ENCODE measurements at places on chromosomes 3 and 15. TPM values are rescaled to one million over a fixed set of nuclear protein-coding genes. Genes with fewer than 3 reads are reported as not detected.

- no peaks in the 10 kb centered on the region for H3K36me3 ChIP-seq
- no peak overlapping the region for H3K27ac ChIP-seq
- no peak overlapping the region for H3K4me3 ChIP-seq
- H3K27me3 ChIP-seq = peaks cover 4% of the 10 kb centered on the region
Measured at GRCh38 chr3:194798486-194798885, 112.8 kb downstream of the FAM43A start.

DNA sequence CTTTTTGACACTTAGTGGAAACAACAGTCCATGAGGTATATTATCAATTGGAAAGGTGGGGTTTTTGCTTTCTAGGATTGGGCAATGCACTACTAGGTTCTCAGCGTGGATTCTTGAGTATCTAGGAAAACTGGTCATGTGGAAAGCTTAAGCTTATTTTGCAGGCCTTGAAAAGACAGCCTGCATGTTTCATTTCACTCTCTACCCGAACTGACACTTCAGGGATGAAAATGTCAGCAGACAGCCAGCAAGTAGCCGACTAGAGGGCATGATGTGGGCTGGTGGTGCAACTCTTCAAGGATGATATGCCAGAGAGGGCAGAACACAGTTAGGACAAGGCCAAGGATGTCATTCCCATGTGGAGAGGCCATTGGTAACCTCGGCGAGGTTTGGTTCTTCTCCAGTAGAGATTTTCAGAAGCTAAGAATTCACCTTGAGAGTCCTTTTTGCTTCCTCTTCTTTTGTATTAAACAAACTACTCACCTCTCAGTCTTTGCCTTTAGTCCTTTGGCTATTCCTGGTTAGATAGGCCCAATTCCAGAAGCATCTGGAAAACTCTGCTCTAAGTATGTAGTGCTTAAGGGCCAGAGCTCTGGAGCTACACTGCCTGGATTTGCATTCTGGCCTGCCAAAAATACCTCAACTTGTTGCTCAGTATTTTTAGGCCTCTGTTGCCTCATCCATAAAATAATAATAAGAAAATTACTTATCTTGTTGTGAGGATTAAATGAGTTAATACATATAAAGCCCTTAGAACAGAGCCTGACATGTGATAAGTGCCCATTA lies 17.9 kb downstream of the LPP start:
- peak overlapping the region; percentile 71 for H3K27ac ChIP-seq
- no peaks in the 10 kb centered on the region for H3K36me3 ChIP-seq

Gene TICRR
- total RNA-seq = not detected

DNA sequence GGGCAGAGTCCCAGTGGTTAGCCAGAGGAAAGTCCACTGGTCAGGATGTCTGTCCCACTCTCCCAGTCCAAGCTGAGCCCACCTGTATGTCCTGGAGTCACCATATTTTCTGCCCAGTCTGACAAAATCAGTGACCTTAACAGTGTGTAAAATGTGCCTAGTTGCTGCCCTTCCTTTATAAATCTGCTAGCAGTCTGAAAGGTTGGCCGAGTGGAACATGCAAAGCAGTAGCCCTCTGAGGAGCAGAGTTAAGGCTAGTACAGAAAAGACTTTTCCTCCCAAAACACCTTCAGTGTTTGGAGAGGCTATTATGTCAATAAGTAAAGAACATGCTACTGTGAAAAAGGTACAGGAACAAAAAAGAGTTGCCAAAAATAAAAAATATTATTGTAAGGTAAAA lies 15.3 kb downstream of the TTC21A start:
- no peaks in the 10 kb centered on the region for H3K36me3 ChIP-seq
- H3K27ac ChIP-seq = no peak overlapping the region
- no peaks in the 10 kb centered on the region for H3K27me3 ChIP-seq
- no peak for DNase-seq
- H3K4me3 ChIP-seq = no peak overlapping the region

DNA sequence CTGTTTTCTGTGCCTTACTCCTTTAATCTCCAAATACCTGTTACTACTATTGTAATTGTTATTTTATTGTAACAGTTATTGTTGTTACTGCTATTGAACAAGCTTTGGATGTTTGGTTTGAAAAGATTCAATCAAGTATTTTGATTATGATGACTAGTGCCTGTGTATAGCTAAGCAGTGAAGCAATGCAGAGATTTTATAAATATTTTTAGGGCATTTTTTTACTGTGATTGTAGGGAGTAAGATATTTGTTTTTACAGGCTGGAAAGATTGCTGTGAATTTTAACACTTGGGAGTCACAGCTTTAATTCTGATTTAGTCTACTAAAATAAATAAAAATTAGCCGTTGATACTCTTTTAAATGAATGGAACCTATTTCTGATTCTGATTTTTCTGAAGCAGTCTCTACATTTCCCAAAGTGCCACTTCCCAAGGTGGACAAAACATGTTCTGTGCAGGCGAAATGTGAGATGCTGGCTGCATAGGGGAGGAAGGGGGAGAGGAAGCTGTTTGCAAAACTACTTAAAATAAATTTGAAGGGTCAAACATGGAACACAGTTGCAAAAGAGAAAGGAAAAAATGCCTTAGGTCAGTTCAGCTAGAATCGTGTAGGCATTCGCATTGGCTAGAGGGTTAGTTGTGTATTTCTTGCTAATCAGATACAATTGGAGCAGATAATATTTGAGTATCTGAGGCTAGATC lies 25.7 kb downstream of the EEFSEC start:
- no peaks in the 10 kb centered on the region for H3K27me3 ChIP-seq
- peaks cover 10% of the 10 kb centered on the region for H3K4me1 ChIP-seq
- H3K4me3 ChIP-seq = no peak overlapping the region
- DNase-seq = no peak
- no peaks in the 10 kb centered on the region for H3K36me3 ChIP-seq

- no peaks in the 10 kb centered on the region for H3K36me3 ChIP-seq
- H3K4me3 ChIP-seq = no peak overlapping the region
- no peaks in the 10 kb centered on the region for H3K27me3 ChIP-seq
- DNase-seq = no peak
Measured at GRCh38 chr3:193271101-193271840, 30.2 kb downstream of the PLAAT1 start.

DNA sequence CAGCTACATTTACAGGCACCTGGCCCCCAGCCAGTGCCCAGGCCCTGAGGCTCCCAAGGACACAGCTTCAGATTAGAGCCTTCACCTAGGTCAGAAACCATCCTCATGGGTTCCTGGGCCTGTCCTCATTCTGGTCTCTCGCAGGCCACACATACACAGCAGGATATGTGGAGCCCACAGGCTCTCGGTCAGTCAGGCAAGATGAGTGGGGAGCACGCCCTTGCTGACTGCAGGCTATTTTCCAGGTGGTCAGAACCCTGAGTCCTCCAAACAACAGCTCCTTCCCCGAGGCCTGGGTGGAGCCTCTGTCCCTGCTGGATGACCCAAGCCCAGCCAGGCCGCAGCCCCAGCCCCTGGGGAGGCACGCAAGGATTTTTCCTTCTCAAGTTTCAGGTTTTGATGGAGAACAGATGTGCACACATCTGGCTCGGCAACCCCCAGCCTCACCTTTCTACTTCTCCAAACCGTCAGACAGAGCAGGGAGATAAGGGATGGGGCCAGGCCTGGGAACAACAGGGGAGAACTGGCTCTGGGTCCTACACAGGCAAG lies 1.6 kb downstream of the STRA6 start:
- no peak overlapping the region for H3K27ac ChIP-seq
- no peak overlapping the region for H3K4me3 ChIP-seq
- H3K4me1 ChIP-seq = no peaks in the 10 kb centered on the region
- no peaks in the 10 kb centered on the region for H3K36me3 ChIP-seq

DNA sequence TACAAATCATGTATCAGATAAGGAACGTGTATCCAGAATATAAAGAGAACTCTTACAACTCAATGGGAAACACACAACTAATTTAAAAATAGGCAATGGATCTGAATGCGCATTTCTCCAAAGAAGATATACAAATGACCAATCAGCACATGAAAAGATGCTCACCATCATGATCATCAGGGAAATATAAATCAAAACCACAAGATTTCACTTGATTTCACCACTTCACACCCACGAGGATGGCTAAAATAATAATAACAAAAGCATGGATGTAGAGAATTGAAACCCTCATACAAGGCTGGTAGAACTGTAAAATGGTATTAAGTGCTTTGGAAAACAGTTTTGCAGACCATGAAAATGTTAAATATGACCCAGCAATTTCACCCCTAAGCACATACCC lies 26.7 kb upstream of the SLC12A8 start:
- DNase-seq = no peak
- no peak overlapping the region for H3K27ac ChIP-seq
- H3K36me3 ChIP-seq = no peaks in the 10 kb centered on the region
- H3K27me3 ChIP-seq = no peaks in the 10 kb centered on the region
- no peak overlapping the region for H3K4me3 ChIP-seq

GRCh38 chr15:73617301-73617831 lies 15.8 kb downstream of the NPTN start:
- no peak for DNase-seq
- H3K4me1 ChIP-seq = peaks cover 11% of the 10 kb centered on the region
- no peak overlapping the region for H3K27ac ChIP-seq
- no peaks in the 10 kb centered on the region for H3K27me3 ChIP-seq
- H3K36me3 ChIP-seq = no peaks in the 10 kb centered on the region

GRCh38 chr3:141227752-141228151 lies 3.9 kb upstream of the PXYLP1 start:
- H3K4me3 ChIP-seq = no peak overlapping the region
- no peaks in the 10 kb centered on the region for H3K27me3 ChIP-seq
- peaks cover 12% of the 10 kb centered on the region for H3K4me1 ChIP-seq
- no peaks in the 10 kb centered on the region for H3K36me3 ChIP-seq

DNA sequence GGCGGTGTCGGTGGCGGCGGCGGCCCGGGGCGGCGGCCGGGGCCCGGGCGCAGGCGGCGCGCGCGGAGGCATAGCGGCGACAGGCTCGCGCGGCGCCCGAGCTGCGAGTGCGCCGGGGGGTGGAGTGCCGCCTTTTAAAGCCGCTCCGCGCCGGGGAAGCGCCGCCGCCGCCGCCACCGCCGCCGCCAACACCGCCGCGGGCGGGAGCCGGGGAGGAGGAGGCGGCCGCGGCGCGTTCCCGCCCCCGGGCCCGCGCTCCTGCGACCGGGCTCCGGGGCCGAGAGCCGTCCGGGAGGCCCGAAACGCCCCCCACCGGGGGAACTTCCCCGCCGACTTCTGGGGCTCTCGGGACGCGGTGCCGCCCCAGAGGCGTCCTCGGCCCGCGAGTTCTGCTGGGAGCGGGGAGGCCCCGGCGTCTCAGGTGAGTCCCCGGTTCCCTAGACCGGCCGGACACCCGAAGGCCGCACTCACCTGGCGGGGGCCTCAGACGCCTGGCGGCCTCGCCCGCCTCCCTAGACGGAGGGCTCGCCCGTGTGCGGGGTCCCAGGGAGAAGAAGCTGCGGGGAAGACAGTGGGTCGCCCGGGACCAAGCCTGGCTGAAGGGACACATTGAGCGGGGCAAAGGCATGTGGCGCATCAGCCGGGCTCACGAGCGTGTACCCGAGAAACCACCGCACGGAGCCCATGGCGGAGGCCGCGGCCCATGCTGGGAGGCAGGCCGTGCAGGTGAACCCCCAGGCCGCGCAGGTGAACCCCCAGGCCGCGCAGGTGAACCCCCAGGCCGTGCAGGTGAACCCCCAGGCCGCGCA lies at the start of gene PCSK6:
Gene PCSK6, minus strand, starts transcription at position 109 of the 809 bp plus-strand sequence. Its CDS starts 37 bp downstream, at position 72.
- H3K27ac ChIP-seq = no peak within 1 kb of the TSS
- peaks cover 10% of the 10 kb centered on the region for H3K4me1 ChIP-seq
- no peaks in the 10 kb centered on the region for H3K36me3 ChIP-seq
- peak; percentile 57 for DNase-seq
- peak within 1 kb of the TSS; percentile 60 for H3K4me3 ChIP-seq

DNA sequence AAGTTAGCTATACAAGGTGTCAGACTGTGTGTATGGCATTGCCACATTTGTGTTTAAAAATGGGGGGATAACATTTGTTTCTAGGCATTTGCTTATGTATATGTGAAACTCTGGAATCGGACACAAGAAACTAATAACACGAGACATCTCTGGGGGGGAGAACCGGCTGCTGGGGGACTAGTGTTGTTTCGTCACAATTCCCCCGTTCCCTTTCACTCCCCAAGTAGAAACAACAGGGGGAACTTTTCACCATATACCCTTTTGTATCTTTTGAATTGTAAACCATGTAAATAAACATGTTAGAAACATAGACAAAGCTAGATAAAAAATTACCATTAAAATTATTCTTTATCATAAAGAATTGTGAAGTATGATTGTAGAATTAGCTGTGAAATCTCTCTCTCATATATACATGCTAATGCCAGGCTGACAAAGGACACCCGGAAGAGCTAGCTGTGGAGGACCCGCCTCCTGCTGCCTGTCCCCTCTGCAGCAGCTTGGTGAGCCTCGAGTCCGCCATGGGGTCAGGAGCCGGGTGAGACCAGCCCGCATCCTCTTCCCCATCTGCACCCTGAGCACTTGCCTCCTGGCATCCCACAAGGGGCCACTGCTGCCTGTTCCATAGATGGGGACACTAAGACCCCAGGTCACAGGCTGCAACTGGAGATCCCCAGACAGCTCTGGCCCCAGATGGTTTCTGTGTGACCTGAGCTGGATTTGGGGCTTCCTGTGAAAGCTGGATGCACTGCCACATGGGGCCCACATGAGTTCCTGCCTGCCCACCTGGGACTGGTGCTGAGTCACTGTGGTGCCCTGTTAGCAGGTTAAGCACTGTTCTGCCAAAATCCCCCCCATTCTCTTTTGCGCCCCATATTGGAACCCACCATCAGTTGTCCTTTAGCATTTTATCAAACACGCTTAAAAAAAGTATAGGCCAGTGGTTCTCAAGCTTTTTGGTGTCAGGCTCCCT lies 91.6 kb downstream of the IQSEC1 start:
- no peak overlapping the region for H3K27ac ChIP-seq
- H3K27me3 ChIP-seq = no peaks in the 10 kb centered on the region
- H3K4me1 ChIP-seq = no peaks in the 10 kb centered on the region
- DNase-seq = no peak
- no peak overlapping the region for H3K4me3 ChIP-seq

DNA sequence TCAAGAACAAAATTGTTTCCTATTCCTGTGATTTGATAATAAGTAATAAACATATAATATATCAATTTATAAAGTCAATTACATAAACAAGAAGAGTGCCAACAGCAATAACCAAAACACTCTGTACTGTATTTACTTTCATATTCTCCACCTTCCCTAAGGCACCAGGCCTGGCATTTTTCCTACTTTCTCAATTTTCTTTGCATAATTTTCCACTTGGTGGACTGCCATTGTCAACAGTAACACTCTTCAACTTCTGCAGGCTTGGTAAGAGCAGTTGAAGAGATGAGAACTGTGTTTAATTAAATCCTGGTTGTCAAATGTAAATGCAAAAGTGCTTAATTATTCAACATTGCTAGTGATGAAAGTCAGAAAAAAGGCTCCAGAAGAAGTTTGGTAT lies 229.8 kb upstream of the PLSCR5 start:
- H3K4me3 ChIP-seq = no peak overlapping the region
- H3K36me3 ChIP-seq = no peaks in the 10 kb centered on the region
- DNase-seq = no peak

DNA sequence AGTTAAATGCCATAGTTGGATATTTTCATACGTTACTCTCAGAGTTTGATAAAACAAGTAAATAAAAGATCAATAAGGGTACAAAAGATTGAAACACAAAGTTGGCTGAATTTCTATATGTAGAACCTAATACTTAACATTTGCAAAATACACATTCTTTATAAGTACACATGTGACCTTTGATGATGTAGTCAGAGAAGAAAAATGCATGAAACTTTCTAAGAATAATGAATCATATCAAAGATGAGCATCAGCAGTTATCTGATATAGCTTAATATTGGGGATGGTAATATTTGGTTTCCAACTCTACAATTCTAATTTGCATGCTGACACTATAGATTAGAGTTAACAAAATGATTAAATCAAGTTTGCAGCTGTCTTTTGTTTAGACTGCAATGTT lies 188.0 kb upstream of the TGFBR2 start:
- no peak overlapping the region for H3K4me3 ChIP-seq
- no peak for DNase-seq

Gene KLF15
- total RNA-seq = 6.3 TPM

Data from transverse colon (tissue), 4 donors.